ENCODE measurements at places on chromosomes 2 and 18.

- peak; percentile 16 for DNase-seq
Measured at GRCh38 chr2:143162123-143162837, 33.1 kb downstream of the ARHGAP15 start.

DNA sequence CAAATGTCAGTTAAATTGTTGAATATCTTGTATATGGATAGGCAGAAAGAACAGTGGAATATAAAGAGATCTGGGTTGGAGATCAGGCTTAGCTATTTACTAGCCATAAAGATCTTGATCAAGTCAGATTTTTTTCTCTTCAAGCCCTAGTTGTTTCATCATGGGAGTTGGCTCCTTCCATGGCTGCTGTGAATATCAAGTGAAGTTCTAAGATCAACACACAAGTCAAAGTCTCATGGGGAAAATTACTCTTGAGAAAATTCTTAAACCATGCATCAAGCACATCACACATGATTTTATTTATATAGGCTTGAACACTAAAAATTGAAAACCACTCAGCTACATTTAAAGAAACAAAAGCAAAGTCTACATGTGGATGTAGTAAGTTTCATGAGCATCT lies 79.8 kb downstream of the C1D start:
- no peak for DNase-seq

DNA sequence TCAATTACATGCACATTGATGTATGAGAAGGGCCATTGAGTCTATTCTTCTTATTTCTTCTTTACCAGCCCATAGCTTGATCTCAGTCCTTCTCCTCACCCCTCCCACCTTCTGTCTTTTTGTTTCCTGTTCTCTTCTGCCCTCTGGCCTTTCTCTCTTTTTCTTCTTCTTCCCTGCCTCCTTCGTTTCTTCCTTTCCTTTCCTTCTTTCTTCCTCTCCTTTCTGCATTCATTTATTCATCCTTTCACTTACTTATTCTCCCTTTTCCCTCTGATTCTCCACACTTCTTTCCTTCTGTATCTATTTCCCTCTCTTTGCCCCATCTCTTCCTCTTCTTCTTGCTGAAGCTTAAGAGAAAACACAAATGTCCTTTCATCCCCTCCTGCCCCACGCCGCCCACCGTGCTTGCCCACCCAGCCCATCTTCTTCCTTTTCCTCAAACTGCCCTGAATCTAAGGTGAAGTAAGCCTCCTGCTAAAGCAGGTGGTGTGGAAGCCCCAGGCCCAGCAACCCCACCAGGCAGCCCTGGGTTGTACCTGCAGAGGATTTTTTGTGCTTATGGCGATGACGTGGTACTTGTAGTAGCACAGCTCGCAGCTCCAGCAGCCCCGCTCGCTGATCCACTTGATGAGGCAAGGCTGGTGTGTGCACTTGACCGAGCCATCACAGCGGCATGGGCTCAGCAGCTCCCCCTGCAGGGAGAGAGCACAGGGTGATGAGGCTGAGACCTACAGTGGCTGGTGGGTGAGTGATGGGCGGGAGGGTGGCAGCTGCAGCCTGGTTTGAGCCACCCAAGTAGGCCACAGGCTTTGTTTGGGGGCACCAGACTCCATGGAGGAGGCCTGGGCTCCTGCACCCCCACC lies 89.0 kb downstream of the MARCHF4 start:
- DNase-seq, result no peak

GRCh38 chr2:119756837-119757236 lies 2.9 kb upstream of the PTPN4 start:
- DNase-seq, result no peak

DNA sequence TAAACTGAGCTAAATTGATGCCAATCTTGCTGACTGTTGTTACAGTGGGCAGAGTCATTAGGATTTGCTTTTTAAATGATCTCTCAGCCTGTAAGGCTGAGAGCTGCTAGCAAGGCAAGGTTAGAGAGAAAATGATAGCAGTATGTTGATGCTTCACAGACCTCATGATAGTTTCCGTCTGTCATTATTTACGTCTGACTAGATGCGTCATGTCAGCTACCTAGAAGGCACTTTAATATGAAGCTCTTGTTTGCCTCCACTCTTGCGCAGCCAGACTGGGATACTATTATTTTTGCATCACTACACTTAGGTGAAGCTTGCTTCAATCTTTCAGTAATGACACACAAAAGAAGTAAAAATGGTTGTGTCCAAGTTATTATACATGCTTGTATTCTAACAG lies 313.8 kb downstream of the LNPK start:
- no peak for DNase-seq

- no peak for DNase-seq
Measured at GRCh38 chr18:58955738-58956137, 91.1 kb downstream of the ZNF532 start.

- DNase-seq, result no peak
Measured at GRCh38 chr18:37383036-37383785, 182.4 kb downstream of the CELF4 start.

DNA sequence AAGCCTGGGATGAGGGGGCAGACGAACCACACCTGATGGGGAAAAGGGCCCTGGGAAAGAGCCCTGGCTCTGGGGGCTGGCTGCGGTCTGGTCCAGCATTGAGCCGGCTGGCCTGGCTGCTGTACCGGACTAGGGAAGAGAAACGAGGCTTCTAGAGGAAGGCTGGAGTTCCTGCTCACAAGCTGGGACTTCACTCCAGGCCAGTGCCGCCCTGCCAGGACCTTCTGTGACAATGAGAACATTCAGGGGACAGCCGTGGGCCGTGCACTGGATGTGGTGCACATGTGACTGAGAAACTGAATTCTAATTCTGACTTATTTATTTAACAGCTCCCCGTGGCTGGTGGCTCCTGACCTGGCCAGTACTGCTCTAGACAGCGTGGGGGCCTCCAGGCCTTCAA lies 269.3 kb downstream of the HDAC4 start:
- no peak for DNase-seq

DNA sequence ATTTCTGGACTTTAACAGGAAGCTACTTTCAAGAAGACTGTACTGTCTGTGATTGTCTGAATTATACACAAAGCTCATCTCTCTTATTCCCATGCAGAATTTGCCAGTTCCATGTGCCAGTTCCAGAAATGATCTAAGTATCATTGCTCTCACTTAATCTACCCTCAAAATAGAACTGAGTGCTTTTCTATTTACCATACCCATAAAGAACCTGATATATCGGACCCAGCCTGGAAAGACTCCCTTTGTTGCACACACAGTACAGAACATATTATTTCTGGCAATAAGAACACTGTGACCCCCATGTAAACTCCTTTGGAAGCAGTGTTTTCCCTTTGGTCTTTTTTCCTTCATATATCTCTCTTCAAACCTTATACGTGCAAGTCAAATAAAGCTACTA lies 102.3 kb upstream of the TTN start:
- no peak for DNase-seq

DNA sequence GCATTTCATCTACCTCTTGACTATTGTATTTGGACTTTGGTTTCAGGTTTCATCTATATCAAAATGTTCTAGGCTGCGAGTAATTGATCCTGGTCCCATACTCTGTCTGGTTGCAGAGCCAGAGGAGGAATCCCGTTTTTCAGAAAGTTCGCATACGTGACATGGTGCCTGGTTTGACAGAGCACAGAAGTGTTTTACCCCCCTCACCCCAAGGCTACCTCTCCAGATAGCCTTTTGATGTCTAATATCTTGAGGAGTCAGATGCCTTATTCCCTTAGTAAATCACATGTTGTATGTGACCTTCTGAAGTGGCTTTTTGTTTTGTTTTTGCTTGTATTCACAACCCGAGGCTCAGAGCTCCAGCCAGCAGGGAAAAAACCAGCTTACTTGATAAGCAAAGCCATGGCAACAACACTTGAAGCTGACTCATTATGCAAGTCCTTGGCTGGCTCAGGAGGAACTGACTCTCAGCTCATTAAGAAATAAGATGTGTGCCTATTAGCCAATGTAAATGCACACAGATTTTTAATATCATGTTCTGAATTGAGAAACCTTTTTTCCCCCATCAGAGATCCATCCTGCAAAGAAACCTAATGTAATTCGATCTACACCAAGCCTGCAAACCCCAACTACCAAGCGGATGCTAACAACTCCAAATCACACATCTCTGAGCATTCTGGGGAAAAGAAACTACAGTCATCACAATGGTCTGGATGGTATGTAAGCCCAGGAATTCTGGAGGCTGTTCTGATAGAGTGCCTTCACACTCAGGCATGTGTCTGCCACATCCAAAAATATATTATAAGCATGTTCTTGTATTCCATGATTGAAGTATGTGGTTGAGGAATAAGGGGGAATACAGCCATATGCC lies 41.4 kb downstream of the OXER1 start:
- no peak for DNase-seq

GRCh38 chr2:100064165-100064564 lies 78.2 kb downstream of the AFF3 start:
- no peak for DNase-seq

DNA sequence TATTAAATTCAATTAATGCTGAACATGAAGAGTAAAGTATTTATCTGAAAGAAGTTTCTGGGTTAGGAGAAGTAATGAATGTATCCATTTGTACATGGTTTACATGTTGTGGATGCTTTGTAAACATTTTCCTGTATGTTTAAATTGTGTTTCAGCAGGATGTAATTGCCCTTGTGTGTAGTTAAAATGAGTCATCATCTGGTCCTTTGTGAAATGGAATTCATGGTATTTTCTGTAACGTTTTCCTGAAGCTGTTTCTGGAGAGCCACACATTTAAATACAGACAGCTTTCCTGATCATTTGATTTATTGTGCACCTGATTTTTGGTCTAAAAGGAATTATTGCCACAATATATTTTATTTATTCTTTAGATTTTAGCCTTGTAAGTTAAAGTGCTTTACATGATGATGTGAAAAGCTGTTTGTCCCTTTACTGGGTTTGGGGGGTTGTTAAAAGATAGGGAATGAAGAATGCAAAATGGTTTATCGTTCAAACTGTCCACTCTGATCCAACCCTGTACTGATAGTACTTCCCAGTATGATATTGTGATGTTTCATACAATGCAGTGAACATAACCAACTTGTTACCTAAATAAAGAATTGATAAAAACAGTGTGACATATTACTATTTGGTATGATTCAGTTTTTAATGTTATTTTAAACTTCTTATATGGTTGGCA lies 41.7 kb upstream of the SLC3A1 start:
- no peak for DNase-seq

DNA sequence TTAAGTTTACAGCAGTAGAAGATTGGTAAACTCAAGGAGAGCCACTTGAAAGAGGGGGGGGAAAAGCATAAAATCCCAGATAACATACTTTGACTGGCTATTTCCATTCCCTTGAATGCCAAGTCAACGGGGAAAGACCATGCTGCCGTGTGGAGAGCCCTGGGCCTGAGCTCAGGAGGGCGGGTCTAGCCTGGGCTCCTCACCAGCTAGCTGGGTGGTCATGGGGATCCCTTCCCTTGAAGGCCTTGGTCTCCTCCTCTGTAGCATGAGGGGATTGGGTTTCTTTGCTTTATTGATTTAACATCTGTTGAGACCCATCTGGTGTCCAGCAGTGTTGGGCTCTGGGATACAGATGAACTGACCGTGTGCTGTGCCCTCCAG lies 35.0 kb downstream of the TEX51 start:
- DNase-seq, result no peak

- DNase-seq, result no peak
Measured at GRCh38 chr18:79553696-79554095, 125.9 kb upstream of the CTDP1 start.

GRCh38 chr2:42545841-42546390 lies 22.5 kb upstream of the MTA3 start:
- DNase-seq, result no peak

- DNase-seq, result no peak
Measured at GRCh38 chr2:29578084-29578598, 343.2 kb downstream of the ALK start.

- DNase-seq, result no peak
Measured at GRCh38 chr18:65336411-65336810, 414.4 kb upstream of the CDH7 start.

DNA sequence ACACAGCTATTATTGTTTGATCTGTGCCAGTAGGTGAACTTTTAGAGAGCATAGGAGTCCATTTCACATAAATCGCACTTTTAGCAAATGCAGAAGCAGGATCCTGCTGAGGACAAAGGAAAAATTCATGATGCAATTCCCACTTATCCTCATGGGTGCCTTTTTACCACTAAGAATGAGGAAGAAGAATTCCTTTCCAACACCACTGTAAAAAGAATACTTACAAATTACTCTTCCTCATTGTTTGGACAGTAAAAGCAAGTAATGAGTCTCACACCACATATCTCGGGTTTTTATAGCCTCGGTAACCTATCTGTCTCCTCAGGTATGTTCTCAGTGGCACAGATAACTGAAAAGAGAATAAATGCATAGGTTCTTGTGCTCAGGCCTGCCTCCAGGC lies 238.5 kb downstream of the MTX2 start:
- DNase-seq, result no peak

- no peak for DNase-seq
Measured at GRCh38 chr2:46888421-46888952, 27.1 kb downstream of the MCFD2 start.

GRCh38 chr2:152718909-152719645 lies 657 bp downstream of the ARL6IP6 start:
- no peak for DNase-seq

DNA sequence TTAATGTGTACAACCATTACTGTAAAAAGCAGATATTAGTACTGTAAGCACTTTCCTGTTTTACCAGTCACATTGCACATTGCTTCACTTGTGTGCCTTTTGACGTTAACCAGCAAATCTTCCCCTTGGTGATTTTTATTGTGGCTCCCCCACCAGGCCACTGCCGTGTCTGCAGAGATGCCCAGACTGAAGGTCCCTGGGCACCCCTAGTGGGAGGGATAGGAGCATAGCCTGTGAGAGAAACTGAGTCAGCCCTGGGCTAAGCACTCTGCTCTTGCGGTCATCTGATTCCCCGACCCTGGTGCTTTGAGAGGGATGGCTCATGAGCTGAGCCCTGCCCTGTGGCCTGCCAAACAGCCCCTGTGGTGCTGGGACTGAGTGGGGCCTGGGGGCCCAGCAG lies 73.4 kb downstream of the INPP4A start:
- peak; percentile 31 for DNase-seq

- DNase-seq, result no peak
Measured at GRCh38 chr2:152441961-152442360, 107.0 kb downstream of the FMNL2 start.

GRCh38 chr2:46780801-46781445 lies 134.7 kb downstream of the MCFD2 start:
- no peak for DNase-seq

DNA sequence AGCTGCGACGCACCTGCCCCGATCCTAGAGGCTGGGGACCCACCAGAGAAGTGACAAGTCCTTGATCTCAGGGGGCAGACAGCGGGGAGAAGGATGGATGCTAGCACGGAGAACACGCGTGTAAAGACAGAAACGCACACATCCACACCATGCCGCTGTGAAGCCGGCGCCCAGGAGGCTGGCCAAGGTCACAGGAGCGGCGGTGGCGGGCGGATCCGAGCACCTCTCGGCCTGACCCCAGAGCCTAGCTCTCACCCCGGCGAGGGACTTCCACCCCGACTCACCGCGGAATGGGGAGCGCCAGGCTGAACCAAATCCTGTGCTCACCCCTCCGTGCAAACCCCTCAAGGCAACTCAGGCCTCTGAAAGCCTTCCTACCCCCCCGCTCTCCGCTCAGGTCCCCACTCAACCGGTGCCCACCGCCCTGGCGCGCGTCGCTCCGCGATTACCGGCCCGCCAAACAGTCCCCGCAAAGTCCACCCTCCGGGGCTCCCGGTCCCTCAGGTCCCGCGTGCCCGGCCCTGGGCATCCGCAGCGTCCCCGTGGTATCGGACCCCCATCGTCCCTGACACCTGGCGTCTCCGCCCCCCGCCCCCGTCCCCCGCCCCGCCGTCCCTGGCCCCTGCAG lies 460 bp upstream of the LRRFIP1 start:
- no peak for DNase-seq
